Colonic mucosa (tissue), 4 donors: ENCODE measurements at places on chromosomes 6 and 20. TPM values are rescaled to one million over a fixed set of nuclear protein-coding genes. Genes with fewer than 3 reads are reported as not detected.
A peak's percentile ranks its signal among the peaks of the same experiment; 100 is the strongest.

- peak; percentile 88 for DNase-seq
Measured at GRCh38 chr6:63527658-63528514, 44.4 kb upstream of the LOC128125822 start.

DNA sequence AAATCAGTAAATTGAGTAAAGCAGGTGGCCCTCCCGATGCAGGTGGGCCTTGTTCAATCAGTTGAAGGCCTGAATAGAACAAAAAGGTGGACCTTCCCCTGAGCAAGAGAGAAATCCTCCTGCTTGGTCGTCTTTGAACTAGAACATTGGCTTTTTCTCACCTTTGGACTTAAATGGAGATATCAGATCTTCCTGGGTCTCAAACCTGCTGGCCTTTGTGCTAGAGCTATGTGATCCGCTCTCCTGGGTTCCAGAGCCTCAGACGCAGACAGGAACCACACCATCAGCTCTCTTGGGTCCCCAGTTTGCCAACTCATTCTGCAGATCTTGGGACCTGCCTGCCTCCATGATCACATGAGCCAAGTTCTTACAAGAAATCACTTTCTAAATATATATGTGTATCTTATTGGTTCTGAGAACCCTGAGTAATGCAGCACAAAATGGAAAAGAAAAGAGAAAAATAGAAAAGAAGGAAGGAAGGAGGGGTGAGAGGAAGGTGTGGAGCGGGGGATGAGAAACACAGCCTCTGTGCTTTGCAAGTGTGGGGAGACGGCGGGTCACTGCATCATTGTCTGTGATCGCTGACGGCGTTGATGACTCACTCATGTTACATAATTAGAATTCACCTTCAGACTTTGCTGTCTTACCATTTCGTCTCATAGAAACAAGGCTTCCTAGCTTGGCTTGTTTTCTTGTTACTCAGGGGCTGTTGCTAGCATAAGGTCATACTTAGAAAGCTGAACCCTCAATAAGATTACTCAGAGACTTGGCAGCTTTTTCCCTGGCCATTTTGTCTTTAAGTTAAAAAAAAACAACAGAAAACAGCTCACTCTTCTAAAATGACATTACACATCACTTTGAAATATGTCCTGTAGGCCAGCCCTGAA, 85.7 kb upstream of the NEDD9 start:
- peak; percentile 72 for DNase-seq

GRCh38 chr6:12001706-12002435, 10.2 kb upstream of the HIVEP1 start:
- DNase-seq = no peak

- DNase-seq = no peak
Measured at GRCh38 chr20:11035211-11035610, 361.4 kb upstream of the JAG1 start.

DNA sequence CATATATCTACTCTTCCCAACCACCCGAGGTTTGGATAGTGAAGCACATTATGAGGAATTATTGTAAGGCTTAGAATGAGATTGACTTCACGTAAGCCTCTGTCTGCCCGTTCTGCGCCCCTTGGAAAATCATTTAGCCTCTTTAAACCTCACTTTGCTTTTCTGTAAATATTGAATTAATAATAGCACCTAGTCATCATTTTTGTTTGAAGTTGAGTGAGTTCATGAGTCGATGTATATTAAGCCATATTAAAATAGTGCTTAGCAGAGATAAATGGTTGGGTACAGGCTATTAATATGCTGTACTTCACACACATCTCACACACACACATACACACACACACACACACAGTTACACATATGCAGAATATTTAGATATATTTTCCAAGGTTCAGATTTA, 344.8 kb upstream of the EYS start:
- no peak for DNase-seq

DNA sequence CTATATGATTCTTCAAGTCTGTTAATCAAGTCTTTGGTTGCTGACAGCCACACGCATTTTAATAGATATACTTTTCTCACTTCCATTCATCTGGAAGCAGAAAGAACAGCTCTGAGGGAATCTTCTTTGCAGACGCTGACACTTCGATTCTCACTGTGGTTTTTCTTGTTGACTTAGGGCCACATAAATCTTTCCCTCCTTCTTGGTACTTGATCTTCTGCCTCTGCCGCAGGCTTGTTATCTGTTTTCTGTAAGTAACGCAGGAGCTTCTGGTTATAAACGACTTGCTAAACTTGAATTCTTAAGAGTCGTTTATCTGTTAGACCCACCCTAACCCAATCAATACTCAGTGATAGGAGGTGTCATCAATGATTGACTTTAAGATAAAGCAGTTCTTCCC, 268.8 kb upstream of the SULF2 start:
- no peak for DNase-seq

COL19A1 gene
- total RNA-seq = 0.56 TPM

DNA sequence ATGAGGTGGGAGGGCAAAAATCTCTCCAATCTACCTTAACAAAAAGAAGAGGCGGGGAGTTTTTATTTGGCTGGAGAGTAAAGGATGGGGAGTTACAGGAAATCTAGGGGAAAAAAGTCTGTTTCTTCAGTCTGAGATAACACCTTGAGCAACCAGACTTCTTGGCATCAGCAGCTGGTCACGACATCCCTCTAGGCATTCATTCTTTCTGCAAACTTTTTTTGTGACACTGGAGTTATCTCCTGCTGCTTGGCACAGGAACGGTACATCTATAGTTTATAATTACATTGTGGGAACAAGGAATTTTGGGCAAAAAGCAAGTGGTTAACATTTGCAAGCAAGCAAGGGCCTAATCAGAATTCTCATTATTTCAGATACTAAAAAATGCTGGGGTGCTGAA, 50.6 kb upstream of the IFNGR1 start:
- DNase-seq = no peak

- no peak for DNase-seq
Measured at GRCh38 chr6:132412656-132413498, 11.6 kb upstream of the MOXD1 start.

DNA sequence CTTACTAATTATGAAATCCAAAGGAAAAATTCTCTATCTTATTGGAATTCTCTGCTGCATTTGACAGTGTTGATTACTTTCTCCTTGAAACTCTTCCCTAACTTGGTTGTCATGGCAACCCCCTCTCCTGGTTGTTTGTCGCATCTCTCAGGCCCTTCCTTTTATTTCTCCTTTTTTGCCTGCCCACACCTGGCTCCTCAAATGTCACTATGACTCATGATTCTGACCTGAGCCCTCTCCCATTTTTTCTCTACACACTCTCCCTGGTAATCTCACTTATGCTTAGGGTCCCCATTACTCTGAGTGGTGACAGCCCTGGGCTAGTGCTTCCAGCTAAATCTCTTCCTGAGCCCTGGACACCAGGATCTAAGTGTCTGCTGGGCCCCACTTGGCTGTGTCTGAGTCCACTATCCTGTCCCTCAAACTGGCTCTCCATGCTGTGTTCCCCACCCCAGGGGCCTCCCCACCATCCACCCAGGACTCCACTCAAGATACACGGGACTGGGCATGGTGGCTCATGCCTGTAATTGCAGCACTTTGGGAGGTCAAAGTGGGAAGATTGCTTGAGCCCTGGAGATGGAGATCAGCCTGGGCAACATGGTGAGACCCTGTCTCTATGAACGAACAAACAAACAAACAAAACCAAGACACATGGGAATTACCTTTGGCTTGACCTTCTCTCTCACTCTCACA, 16.5 kb upstream of the NNAT start:
- no peak for DNase-seq

POFUT1 gene
- 36.3 TPM for total RNA-seq

DNA sequence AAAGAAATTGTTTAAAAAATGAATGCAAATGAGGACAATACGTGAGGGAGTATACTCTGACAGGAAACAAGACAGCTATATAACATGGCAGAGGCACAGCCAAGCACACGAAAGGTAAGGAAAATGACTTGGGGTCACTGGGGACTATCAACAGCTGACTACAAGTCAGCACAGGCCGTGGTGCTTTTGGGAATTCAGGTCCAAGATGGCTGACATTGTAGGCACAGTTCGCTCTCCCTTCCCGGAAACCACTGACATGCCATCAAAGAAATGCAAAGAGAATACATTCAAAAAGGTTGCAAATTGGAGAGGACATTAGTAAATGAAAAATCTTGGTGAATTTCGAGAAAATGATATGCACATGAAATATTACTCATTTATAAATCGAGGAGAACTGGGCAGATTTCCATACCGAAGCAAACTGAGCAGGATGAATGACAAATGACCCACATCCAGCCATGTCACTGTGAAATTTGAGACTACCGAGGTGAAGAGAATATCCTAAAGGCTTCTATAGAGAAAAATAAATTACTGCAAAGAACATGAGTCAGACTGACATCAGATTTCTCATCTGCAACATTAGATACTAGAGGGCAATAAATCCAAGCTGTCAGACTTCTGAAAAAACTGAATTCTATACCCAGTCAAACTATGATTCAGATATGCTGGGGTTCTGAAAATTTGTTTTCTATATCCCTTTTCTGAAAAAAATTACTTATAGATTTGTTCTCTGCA, 391.1 kb downstream of the BTBD9 start:
- no peak for DNase-seq

PTGIS gene
- total RNA-seq = 8.0 TPM

GRCh38 chr20:39278230-39278788, 316.2 kb downstream of the DHX35 start:
- no peak for DNase-seq

- no peak for DNase-seq
Measured at GRCh38 chr6:13281686-13282085, 46.7 kb downstream of the TBC1D7 start.

GRCh38 chr6:16759646-16760515, 1.4 kb downstream of the ATXN1 start:
- DNase-seq = peak; percentile 92

DNA sequence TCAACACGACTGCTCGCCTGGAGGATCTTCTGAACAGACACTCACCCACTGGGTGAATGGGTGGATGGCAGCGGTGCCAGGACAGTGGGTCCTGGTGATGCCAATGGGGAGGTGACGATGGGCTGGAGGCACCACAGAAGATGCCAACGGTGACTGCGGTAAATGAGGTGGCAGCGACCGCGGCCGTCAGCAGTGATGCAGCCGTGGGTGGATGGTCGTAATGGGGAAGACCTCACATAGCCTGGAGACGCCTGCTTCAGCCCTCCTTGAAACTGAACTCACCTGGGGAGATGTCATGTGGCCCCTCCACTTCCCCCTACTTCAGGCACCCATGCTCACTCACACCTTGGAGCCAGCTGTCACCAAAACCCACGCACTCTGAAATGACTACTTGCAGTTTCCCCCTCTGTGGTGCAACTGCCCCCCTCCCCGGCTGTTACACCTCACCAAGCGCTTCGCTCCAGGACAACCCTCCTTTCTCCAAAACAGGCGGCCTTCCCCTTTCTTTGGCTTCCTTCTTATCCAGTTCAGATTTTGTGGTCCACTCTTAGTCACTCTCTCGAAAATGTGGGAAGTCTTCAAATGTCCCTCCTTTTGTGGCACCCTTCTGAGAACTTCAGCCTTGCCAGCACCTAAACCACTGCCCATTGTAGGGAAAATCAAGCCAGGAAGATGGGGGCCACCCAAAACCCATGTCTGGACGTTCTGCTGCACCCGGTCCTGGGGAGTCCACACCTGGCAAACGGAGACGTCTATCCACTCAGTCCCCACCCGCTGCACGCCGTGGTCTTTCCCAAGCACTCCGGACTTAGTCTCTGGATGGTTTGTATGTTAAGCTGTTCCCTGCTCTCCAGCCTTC, 10.4 kb upstream of the ABHD16B start:
- no peak for DNase-seq

RFX6 gene
- 1.6 TPM for total RNA-seq

CTAGE9 gene
- not detected for total RNA-seq

BPIFB4 gene
- total RNA-seq = not detected

DNA sequence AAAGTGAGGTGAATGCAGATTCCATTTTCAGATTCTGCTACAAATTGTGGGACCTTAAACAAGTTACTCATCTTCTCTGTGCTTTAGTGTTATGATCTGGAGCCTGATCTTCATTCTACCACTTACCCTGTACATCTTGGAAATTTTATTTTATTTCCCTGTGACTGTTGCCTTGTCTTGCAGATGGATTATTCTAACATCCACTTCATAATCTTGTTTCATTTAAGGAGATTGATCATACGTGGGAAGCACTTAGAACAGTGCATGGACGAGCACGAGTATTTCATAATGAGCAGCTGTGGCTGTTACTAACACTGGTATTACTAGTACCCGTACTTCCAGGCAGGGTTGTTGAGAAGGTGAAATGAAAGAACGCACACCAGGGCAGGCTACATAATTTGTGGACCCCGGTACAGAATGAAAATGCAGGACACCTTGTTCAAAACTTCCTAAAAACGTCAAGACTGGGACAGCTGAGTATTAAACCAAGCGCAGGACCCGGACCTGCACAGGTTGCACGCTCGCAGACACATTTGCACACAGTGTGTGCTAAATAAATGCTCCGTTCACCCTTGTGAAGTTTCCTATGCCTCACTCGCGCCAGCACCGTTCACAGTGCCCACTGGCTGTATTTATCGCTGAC, 535 bp upstream of the CCDC170 start:
- DNase-seq = no peak
